ENCODE measurements at places on chromosomes 2 and 18.

DNA sequence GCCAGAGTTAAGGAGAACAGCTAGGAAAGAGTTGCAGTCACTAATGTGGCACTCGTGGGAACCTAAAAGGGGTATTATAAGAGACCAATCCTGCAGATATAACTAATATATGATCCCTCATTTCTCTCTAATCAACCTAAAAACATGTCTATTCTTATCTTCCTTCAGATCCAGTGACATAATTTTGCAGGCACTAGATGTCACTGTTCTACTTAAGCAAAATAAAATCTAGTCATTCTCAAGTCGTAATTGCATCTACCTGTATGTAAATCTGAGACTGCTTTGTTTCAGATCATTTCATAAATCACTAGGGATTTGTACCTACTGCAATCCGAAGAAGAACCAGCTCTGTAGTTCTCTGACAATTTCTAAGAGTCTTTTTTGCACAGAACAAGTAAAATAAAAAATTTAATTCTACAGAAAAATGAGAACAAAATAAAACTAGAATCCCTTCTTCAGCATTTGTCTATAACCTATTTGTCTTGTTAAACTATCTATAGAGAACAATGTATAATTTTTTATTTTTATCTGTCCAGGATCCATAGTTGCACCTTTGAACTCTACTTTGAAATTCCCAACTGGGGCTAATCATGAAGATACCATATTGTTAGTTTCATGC, 56.5 kb upstream of the ERBB4 start:
- DNase-seq = peak; percentile 17

GRCh38 chr2:45026924-45027450, 17.7 kb upstream of the SIX2 start:
- no peak for DNase-seq

- DNase-seq = no peak
Measured at GRCh38 chr2:107742460-107743027, 84.1 kb upstream of the RGPD4 start.

GRCh38 chr2:239092571-239093294, 244.8 kb downstream of the TWIST2 start:
- DNase-seq = no peak

- DNase-seq = no peak
Measured at GRCh38 chr18:8983195-8983594, 119.3 kb upstream of the NDUFV2 start.

DNA sequence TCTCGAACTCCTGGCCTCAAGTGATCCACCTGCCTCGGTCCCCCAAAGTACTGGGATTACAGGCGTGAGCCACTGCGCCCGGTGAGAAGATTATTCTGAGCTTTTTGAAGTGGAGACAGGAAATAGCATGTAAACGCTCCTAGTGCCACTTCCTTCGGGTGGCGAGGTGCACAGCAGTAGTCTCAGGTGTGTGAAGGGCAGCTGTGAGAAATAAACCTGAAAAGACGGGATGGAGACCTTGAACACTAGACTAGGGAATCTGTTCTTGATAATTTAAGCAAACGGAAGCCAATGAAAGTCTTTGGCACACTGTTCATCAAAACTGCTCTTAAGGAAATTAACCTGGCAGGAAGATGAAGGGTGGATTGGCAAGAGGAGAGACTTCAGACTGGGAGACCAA, 439 bp upstream of the PLEKHH2 start:
- DNase-seq = no peak

DNA sequence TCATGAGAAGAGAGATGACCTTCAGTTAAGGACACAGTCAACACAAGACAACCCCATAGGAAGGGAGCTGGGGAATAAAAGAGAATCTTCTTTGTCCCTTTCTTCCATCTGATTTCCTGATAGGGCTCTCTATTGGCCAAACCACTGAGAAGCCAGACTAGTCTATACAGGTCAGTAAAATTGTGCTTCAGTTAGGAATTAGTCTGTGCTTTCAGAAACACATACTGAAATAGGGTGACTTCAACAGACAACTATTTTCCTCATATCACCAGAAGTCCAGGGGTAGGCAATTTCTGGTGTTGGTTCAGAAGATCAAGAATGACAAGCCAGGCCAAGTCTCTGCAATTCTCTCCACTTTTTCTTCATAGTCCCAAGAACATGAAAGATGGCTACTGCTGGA, 151.7 kb upstream of the SP5 start:
- DNase-seq = no peak

DNA sequence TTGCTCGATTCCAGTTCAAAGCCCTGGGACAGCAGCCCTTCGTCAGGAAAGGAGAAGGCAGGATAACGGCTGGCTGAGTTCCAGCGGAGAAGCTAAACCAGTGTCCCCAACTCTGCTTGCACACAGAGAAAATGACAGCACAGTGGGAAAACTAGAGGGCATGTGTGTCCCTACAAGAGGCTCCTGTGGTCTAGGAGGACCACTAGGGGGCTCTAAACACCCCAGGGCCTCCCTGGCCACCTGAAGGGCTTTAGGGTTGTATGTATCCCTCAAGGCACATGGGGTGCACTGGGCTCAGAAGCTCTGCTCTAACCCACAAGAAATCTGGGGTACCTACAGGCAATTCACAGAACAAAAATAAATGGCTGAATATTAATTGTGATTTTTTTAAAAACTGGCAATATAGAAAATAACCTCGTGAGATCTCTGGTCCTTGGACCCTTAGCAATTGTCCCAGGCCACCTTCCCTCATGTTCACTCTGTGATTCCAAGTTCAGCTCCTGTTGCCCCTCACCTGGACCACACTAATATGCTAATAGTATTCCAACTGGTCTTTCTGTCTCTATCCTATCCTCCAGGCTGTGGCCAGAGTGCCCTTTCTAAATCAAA, 17.5 kb downstream of the STAT1 start:
- peak; percentile 80 for DNase-seq

GRCh38 chr2:4551691-4552474, 848.5 kb downstream of the DCDC2C start:
- DNase-seq = no peak

DNA sequence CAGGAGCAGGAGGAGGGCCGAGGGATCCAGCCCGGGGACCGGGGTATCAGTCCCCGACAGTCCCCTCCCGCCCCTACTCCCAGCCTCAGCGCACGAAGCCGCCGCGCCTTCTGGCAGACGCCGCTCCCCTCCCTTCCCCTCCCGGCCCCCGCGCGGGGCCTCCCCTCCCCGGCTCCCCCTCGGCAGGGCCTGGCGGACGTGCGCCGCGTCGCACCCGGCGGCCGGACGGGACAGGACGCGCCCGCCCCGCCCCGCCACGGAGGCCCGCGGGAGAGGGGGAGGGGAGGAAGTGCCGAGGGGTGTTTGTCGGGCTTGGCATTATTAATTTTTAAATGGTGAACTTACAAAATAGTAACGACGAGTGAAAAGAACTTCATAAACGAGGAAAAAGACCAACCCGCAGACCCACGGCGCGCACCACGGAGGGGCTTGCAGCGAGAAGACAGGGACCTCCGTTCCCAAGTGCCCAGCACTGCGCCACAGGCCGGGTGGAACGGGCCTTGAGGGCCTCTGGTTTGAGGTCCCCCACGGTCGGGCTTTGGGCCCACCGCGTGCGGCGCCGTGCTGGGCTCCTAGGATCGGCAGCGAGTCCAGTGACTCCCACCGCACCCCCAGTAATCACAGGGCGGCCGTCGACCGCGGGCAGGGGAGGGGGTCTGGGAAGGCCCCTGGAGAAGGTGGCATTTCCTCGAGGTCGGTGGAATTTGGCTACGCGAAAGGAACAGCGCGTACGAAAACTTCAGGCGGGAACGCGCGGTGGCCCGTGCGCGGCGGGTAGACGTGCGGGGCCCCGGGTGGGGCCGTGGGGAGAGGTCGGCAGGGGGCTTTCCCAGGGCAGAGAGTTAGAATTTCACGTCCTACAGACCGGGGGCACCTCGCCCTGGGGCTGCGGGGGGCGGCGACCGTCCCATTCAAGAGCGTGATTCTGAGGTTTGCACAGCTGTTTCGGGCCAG, 954 bp upstream of the CTDSP1 start:
- peak; percentile 80 for DNase-seq

- no peak for DNase-seq
Measured at GRCh38 chr2:103921161-103921560, 932.8 kb upstream of the POU3F3 start.

- DNase-seq = peak; percentile 41
Measured at GRCh38 chr2:149167001-149167780, 128.7 kb downstream of the LYPD6B start.

- no peak for DNase-seq
Measured at GRCh38 chr2:201808027-201808426, 1.7 kb downstream of the CDK15 start.

DNA sequence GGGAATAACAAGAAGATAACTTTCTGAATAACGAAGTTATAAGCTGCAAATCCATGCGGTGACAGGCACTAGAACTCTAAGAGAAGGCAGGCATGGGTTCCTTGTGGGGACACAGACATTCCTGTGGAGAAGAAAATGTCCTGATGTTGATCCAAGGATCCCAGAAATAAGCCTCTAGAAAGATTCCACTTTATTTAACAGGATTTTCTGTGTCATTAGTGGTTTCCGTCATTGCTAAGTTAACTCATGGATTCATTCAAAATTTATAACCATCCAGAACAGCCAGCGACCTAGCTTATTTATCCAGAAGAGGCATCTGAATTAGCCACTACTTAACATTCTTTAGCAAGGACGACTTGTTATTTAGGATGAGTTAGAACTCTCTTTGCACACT, 10.0 kb upstream of the CD302 start:
- DNase-seq = no peak

GRCh38 chr2:16264931-16265540, 324.7 kb downstream of the MYCN start:
- no peak for DNase-seq

DNA sequence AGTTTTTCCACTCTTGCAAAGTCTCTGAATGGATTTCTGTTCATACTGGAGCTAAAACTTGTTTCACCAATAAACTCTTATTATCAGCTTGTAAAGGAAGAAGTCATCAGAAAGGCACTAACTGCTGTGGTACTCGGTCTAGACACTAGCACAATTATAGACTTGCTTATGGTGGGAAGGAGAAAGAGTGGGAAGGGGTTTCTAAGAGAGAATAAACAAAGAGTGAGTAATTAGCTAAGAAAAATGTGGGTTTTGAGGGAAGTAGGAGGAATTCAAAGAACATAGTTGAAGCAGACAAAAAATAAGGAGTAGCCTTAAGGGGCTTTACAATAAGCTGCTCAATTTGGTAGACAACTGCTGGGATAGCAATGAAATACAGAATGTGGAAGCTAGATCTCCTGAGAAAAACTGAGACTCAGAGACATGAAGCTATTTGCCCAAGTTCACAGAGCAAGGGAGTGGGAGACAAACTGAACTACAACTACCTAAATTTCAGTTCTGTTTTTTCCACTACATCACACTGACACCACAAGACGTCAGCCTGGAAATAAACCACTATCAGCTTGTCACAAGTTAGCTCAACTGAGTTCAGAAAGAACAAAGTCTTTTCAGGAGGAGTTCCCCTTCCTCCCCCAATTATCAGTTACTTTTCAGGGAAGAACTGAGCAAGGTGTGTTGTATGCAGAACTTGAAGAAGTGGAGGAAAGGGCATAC, 59.7 kb downstream of the MAP4K3 start:
- peak; percentile 62 for DNase-seq

- no peak for DNase-seq
Measured at GRCh38 chr2:86338778-86339295, 1.4 kb upstream of the REEP1 start.

- DNase-seq = no peak
Measured at GRCh38 chr2:7878786-7879482, 802.9 kb upstream of the ID2 start.

- no peak for DNase-seq
Measured at GRCh38 chr2:215422676-215423075, 13.2 kb downstream of the FN1 start.

DNA sequence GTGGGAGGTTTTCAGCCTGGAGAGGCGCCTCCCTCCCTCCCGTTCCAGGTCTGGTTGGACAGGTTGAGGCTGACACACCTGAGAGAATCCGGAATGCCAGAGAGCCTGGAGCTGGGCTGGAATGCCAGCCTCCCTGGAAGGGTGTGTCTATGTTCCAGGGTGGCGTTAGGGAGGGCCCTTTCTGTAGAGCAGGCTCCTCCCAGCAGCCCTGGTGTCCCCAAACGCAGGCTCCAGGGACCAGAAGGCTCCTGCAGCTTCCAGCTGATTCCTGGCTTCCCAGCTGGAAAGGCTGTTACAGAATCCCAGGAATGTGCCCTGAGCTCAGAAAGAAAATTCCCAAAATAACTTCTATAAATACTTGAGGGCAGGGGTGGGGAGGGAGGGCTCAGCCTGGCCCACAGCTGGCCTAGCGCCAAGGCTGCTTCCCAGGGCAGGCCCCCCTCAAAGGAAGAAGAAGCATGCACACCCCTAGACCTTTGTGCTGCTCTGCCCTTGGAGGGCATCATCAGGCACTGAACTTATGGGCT, 85.4 kb downstream of the STPG4 start:
- DNase-seq = no peak

GRCh38 chr2:186959486-186959885, 110.5 kb upstream of the ZSWIM2 start:
- DNase-seq = no peak

- no peak for DNase-seq
Measured at GRCh38 chr18:62711781-62712180, 3.6 kb upstream of the PHLPP1 start.

GRCh38 chr2:41722668-41723369, 325.0 kb upstream of the PKDCC start:
- no peak for DNase-seq

GRCh38 chr2:160365716-160366367, 127.8 kb downstream of the RBMS1 start:
- DNase-seq = peak; percentile 70
